ENCODE measurements at places on chromosomes 13 and 19.

- DNase-seq, result no peak
Measured at GRCh38 chr13:46145135-46145534, 36.8 kb downstream of the LCP1 start.

GRCh38 chr19:53112286-53112685 is 9.1 kb upstream of the ZNF160 start:
- no peak for DNase-seq

DNA sequence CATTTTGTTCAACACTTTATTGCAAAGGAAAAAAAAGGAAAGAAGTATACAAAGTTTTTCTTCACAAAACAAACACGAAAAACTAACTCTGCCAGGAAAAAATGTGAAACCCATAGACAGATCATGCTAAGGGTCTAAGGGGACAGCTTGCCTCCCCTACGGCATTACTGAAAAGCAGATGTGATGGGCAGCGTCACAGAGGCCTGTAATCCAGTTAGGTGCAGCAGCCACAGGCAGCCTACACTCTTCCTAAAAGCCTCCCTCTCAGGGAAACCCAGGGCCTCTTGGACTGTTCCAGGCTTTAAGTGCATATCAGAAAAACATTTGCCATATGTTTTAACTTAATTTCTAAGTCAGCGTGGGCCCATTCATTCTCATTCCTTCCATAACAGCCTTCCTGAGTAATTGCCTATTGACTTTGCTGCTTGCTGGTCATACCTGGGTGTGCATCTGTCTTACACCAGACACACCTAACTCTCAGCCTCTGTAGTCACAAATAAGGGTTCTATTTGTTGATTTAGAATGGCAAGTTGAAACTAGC is 135.7 kb upstream of the SERP2 start:
- DNase-seq, result no peak

- no peak for DNase-seq
Measured at GRCh38 chr13:36207672-36208071, 6.7 kb downstream of the SOHLH2 start.

- DNase-seq, result no peak
Measured at GRCh38 chr19:45254044-45254531, 3.0 kb downstream of the MARK4 start.

DNA sequence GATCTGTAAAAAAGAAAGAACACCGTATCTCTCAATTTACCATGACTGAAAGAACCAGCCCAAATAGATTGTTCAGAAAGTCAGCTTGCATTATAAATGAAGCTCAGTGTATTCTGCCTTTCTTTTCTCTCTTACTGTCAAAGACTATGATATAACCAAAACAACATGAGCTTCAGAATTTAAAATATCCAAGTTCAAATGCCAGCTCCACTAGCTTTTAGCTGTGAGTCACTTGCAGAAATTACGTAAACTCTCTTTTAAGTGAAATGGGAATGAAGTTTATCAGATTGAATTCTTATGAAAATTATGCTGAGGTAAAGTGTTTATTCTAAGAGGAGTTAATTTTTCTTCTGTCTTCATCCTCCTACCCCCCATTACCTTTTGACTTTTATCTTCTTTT is 20.0 kb upstream of the POSTN start:
- DNase-seq, result no peak

DNA sequence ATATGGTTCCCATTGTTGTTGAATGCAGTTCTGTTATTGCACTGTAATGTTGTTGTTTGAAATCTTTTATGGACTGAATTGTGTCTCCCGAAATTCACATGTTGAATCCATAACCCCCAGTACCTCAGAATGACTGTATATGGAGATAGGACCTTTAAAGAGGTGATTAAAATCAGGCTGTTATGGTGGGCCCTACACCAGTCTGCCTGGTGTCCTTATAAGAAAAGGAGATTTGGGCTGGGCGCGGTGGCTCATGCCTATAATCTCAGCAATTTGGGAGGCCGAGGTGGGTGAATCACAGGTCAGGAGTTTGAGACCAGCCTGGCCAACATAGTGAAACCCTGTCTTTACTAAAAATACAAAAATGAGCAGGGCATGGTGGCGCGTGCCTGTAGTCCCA is 7.4 kb downstream of the CXCL17 start:
- DNase-seq, result no peak

GRCh38 chr13:25147638-25148401 is 24.3 kb downstream of the AMER2 start:
- DNase-seq, result no peak
